ENCODE measurements at places on chromosomes 16 and 17. TPM values are rescaled to one million over a fixed set of nuclear protein-coding genes. Genes with fewer than 3 reads are reported as not detected.
A peak's percentile ranks its signal among the peaks of the same experiment; 100 is the strongest.

The ASIC2 gene
- not detected for polyA plus RNA-seq

The SCRN2 gene
- 19.2 TPM for polyA plus RNA-seq

DNA sequence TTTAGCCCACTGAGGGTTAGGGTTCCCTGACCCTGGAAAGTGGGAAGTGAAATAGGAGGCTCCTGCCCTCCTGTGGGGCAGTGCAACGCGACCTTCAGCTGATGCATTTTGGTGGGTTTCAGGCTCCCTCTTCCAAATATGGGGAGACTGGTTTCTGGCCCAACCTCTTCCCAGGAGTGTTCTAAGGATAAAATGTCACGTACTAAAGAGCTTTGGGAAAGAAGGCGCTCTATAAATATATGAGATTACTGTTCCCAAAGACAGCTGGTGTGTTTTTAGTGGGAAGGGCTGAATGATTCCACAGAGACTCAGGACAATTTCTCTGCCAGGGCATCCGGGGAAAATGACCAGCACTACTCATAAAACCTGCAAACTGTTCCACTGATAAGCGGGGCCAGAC is 9.8 kb downstream of the SLC35B1 start:
- DNase-seq = no peak

GRCh38 chr17:1989135-1989534 is 36.0 kb downstream of the RTN4RL1 start:
- DNase-seq = no peak

DNA sequence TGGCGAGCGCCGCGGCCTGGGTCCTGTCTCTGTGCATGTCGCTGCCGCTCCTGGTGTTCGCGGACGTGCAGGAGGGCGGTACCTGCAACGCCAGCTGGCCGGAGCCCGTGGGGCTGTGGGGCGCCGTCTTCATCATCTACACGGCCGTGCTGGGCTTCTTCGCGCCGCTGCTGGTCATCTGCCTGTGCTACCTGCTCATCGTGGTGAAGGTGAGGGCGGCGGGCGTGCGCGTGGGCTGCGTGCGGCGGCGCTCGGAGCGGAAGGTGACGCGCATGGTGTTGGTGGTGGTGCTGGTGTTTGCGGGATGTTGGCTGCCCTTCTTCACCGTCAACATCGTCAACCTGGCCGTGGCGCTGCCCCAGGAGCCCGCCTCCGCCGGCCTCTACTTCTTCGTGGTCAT is 6.8 kb downstream of the SSTR5 start:
- DNase-seq = no peak

- DNase-seq = no peak
Measured at GRCh38 chr17:79242873-79243602, 168.4 kb downstream of the ENGASE start.

DNA sequence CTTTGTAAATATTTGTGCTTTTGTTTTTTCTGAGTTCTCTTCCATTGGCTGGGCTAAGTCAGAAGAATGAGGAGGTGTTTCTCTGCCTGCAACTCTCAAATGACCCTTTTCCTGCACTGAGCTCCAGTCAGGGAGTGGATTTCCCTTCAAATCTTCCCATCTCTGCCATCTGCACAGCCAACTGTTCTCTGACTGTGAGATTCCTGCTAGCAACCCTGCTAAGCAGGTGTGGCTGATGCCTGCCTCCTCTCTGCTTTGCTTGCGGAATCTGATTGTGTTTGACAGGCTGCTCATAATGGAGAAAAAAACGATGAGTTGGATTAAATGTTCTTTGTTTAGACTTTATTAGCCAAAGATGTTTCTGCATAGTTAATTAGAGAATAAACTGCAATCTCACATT is 519.8 kb downstream of the TMEM114 start:
- DNase-seq = no peak

GRCh38 chr17:3715296-3715695 is 8.4 kb upstream of the HASPIN start:
- DNase-seq = no peak

GRCh38 chr16:89720813-89721545 is at the start of the genes VPS9D1 and ZNF276:
Gene VPS9D1, minus strand, starts transcription at chr16:89720898. Its CDS starts 37 bp downstream, at chr16:89720861.
Gene ZNF276, plus strand, starts transcription at chr16:89721537. Its CDS starts 104 bp downstream, at chr16:89721641.
- peak; percentile 85 for DNase-seq

GRCh38 chr16:2728034-2728433 is 8.0 kb upstream of the PRSS27 start:
- DNase-seq = no peak

- no peak for DNase-seq
Measured at GRCh38 chr16:51535591-51535990, 384.5 kb upstream of the SALL1 start.
